ENCODE measurements at places on chromosomes 1 and 21.
A peak's percentile ranks its signal among the peaks of the same experiment; 100 is the strongest.

GRCh38 chr1:77565321-77565720 lies 117.1 kb downstream of the ZZZ3 start:
- DNase-seq, result no peak

- no peak for DNase-seq
Observed at GRCh38 chr1:6168947-6169586, 11.1 kb downstream of the CHD5 start.

DNA sequence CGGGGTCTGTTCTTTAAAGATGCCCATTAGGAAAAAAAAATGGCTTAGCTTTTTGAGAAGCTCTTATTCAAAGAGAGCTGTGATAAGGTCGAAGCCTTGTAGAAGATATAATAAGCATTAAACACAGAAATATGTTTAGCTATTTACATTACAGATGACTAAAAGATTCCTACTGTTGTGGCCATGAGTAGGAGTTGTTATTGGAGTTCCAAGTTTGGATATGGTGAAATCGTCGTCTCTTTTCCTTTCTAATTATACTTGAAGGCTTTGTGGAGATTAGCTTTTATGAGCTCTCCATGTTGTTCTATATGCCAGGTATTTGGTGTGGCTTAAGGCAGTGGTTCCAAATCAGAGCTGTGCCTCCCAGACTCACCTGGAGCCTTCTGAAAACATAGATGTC lies 79.9 kb upstream of the LAMC2 start:
- DNase-seq, result no peak

GRCh38 chr1:152901631-152902030 lies 6.7 kb upstream of the IVL start:
- no peak for DNase-seq

GRCh38 chr1:7120863-7121621 lies 335.8 kb downstream of the CAMTA1 start:
- DNase-seq, result no peak

- DNase-seq, result no peak
Observed at GRCh38 chr21:39499156-39499555, 47.4 kb downstream of the SH3BGR start.

DNA sequence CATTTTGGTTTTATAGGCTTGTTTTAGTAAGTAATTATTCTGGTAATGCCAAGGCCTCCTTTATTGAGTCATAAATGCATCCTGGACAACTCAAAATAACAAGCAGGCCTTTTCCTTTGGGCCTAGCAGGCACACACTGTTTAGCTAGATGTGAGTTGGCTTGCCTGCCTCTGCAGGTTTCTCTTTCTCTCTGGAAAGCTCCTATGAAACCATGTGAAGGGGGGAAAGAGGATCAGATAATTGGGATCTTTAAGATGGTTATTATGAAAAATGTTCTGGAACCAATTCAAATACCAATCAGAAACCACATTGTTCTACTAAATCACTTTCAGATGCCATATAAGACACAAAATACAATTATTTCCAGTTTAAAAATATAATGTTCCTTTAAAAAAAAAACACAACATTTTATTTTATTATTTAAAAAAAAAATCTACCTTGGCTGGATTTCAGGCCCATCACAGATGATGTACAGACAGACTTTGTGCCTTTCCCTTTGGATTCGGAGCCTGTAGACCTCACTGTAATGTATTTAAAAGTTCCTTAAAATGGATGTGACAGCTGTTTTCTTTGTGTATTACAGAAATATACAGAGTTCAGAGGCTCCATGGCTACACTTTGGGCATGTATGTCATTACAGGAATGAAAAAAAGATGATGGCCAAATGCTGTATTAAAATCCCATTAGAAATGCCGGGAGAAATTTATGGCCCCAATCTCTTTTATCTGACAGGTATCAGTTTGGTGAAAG lies 80.2 kb downstream of the NTMT2 start:
- no peak for DNase-seq

DNA sequence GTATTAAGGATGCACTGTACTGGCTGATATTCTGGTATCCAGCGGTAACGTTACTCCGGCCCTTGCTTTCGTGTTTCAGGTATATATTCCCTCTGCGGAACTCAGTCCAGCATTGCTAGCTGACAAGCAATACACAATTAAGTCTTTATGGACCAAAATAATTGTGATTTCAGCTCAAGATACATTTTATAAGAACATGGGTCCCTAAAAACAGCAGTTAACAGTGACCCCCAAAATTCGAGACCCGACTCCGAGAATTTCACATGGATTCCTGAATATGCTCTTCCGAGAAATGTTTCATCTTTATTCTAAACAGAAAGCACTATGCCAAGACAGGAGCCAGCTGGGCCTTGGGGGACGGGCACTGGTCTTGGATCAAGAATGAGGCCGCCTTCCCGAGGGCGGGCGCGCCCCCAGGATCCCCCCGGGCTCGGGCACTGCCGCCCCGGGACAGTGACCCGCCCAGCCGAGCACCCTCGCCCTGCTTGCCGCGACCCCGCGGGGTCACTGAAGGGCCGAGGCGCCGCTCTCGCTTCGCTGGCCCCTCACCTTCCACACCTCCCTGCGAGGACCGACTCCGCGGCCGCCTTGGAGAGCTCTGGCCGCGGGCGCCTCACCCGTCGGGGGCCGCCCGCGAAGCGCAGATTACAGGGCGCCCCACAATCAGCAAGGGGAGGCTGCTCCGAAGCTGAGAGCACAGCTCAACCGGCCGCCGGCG lies 610 bp downstream of the SCYL3 start:
- DNase-seq, result no peak

- no peak for DNase-seq
Observed at GRCh38 chr1:48728584-48728983, 48.1 kb downstream of the BEND5 start.

GRCh38 chr1:211515090-211516023 lies 23.4 kb upstream of the RD3 start:
- DNase-seq, result peak; percentile 90

DNA sequence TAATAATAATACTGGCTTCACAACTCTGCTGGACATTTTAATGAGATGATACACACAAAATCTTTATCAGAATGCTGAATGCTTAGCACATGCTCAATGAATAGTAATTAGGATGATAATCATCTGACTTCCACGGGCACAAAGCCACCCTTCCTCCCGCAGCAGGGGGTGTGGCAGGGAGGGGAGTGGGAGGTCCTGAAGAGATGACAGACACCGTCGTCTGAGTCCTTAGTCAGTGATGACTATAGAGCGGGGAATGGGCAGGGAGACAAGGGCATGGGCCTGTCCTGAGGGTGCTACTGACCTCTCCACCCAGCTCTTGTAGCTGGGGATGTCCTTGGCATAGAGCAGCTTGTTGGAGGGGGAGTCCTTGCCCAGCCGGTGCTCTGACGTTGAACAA lies 117.6 kb upstream of the CD34 start:
- DNase-seq, result no peak

DNA sequence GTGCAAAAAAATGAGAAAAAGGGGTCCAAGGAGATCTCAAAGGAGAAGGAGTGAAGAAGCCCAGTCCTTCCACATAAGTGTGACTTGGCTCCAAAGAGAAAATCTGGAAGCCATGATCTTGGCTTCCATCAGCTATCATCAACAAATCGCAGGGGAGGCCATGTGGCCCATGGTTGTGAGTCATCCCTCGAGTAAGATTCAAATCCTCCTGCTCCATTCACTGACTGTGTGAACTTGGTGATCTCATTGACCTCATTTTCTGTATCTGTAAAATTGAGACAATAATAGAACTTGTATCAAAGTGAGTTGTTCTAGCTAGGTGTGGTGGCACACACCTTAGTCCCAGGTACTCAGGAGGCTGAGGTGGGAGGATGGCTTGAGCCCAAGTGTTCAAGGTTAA lies 79.1 kb upstream of the OLIG2 start:
- DNase-seq, result no peak

DNA sequence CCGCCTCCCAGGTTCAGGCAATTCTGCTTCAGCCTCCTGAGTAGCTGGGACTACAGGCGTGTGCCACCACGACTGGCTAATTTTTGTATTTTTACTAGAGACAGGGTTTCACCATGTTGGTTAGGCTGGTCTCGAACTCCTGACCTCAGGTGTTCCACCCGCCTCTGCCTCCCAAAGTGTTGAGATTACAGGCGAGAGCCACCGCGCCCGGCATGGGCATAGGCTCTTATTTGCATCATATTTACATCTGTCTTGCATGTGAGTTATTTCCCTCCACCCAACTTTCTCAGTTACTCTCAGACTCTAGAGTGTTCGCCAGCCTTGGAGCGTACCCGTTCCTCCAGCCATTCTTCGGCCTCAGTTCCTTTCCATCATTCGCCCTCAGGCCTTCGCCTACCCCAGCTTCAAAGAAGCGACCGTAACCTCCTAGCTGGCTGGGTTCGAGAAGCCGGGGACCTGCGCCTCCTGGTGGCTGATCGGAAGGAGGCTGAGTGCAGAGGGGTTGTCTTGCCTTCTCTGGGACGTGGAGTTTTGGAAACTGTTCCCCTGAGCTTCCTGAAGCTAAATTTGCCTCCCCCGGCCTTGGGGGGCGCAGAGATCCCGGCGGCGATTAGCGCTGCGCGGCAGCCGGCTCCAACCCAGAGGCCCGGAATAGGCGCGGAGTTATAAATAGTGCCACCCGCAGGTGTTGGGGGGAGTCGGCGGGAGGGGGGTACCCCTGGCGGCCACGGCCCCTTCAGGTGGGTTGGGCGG lies 3.6 kb upstream of the ZBTB7B start:
- DNase-seq, result peak; percentile 85

- DNase-seq, result no peak
Observed at GRCh38 chr1:211742889-211743529, 67.6 kb upstream of the NEK2 start.

GRCh38 chr1:95520390-95520789 lies 286.4 kb downstream of the RWDD3 start:
- no peak for DNase-seq

DNA sequence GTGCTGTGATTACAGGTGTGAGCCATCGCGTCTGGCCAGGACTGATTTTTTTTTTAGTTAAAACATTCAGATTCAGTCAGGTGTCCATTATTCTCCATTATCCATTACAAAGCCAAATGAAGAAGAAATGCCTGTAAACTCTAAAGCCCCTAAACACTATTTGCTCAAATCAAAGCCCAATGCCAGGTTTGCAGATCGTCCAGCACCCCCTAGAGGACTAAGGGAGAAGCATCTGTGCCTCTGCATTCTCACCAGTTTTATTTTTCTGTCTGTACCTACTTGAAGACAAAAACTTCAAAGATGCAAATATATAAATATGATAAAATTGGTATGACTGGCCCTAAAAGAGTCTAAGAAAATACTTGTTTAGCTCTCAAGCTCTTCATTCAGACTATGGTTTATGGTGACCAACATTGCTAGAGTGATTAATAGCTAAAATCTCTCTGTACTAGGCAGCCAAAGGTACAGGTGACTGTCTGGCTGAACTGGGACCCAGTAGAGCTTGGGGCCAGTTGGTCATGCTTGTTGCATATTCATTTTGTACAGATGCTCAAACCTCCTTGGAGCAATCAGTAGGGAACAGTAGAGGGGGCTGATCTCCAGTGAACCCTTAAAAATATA lies 138.4 kb downstream of the SYT2 start:
- DNase-seq, result no peak

- DNase-seq, result no peak
Observed at GRCh38 chr1:155175281-155175926, 1.8 kb downstream of the TRIM46 start.

- no peak for DNase-seq
Observed at GRCh38 chr1:165436994-165437393, 7.9 kb downstream of the RXRG start.

DNA sequence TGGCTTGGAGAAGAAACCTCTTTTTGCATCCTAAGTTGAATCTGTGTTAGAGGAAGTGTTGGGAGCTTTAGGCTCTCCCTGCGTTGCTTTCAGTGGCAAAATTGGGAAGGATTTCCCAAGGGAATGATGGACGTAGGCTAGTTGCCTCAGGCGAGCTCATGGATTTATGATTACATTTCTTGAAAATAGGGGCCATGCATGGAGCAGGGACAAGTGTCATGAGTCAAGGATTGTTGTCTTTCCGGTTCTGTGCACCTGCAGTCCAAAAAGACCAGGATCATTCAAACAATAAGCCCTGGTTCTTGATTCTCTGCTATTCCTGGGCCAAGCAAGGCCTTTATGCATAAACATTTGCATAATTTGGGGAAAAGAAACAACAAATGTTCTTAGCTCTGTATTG lies 7.1 kb downstream of the MAN1C1 start:
- no peak for DNase-seq

DNA sequence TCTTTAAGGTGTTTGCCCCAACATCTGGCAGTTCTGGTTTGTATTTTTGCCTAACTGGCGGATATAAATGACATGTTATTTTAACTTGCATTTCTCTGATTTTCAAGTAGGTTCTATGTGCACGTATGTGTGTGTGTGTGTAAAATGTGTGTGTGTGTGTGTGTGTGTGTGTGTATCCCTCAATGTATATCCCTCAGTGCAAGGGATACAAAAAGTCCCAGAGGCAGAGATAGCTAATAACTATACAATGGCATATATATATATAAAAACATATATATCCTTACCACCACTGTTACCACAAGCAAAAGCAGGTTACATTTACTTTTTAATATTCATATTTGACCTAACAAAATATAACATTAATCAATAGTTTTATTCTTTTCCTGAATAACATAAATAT lies 95.0 kb upstream of the NR5A2 start:
- DNase-seq, result no peak

GRCh38 chr1:91736715-91737615 lies 149.0 kb downstream of the TGFBR3 start:
- DNase-seq, result no peak

DNA sequence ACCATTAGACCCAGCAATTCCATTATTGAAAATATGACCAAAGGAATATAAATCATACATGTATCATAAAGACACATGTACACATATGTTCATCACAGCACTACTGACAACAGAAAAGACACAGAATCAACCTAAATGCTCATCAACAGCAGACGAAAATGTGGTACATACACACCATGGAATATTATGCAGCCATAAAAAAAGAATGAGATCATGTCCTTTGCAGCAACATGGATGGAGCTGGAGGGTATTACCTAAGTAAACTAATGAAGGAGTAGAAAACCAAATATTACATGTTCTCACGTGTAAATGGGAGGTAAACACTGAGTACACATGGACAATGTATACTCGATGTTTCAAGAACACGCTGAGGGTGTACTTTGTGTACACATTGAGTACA lies 15.9 kb downstream of the AKT3 start:
- no peak for DNase-seq

- DNase-seq, result no peak
Observed at GRCh38 chr1:52413410-52413989, 9.1 kb downstream of the PRPF38A start.

DNA sequence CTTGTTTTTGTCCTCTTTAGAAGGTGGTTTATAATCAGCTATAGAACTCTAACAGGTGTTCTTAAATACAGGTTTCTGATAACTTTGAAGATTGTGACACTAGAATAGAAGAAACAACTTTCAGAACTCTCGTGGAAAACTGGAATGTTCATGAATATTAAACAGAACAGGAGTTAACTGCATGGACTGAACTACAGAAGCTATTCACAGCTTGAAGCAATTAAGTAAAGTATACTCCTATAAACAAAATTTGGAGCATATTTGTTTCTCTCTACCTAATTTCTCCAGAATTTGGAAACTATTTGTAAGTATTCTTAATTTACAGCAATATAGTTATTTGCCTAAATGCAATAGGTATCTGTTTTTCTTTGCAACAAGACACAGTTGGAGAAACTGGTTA lies 824.8 kb downstream of the ADGRL2 start:
- no peak for DNase-seq

GRCh38 chr21:14866859-14867765 lies 197.7 kb downstream of the NRIP1 start:
- DNase-seq, result no peak

GRCh38 chr21:19490481-19490880 lies 1086.9 kb upstream of the TMPRSS15 start:
- DNase-seq, result no peak

- DNase-seq, result no peak
Observed at GRCh38 chr1:227732586-227733308, 2.4 kb downstream of the JMJD4 start.

- DNase-seq, result no peak
Observed at GRCh38 chr1:192565946-192566345, 9.6 kb upstream of the RGS1 start.
